ENCODE measurements at places on chromosomes 12 and 14.
A peak's percentile ranks its signal among the peaks of the same experiment; 100 is the strongest.

- no peak for DNase-seq
Observed at GRCh38 chr12:124774462-124775167, 89.0 kb downstream of the SCARB1 start.

DNA sequence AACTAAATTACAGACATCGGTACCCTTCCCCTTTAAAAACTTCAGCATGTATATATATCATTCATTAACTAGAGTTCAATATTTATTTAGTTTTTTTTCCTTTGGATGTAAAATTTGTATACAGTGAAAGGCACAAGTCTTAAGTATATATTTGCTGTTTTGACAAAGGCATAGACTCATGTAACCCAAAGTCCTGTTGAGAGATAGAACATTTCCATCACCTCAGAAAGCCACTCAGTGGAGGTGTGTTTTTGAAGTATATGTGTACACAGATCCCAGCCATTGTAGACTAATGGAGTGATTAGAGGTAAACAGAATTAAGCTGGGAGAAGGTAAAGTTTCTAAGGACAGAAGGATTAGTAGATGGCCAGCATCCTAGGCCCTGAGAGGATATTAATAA, 15.4 kb downstream of the RDH12 start:
- DNase-seq = no peak

DNA sequence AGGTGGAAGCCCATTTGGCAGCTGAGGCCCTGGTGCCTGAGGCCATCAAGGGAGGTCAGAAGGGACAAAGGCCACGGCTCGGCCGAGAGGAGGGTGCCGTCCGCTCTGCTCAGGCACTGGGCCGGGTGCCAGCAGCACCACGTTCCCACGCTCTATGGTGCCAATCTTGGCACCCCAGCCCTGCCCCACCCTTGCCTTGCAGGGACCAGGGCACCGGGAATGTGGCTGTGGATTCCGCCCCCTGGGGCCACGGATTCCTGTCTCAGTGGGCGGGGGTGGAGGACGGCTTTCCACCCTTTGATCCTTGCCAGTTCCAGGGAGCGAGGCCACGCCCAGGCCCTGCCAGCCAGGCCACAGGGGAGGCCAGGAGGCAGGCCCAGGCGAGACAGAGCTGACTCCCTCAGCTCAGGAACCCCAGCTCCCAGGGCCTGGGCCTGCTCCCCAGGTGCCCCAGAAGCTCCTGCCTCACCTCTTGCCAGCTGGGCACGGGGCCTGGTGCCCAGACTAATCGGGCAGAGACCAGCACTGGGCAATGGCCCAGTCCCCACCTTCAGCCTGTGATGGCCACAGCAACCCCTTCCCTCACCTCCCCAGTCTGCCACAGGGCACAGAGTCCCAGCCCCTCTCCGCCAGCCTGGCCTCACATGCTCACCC, 26.4 kb upstream of the GPR132 start:
- no peak for DNase-seq

GRCh38 chr14:56224691-56225681, 106.8 kb downstream of the PELI2 start:
- no peak for DNase-seq

DNA sequence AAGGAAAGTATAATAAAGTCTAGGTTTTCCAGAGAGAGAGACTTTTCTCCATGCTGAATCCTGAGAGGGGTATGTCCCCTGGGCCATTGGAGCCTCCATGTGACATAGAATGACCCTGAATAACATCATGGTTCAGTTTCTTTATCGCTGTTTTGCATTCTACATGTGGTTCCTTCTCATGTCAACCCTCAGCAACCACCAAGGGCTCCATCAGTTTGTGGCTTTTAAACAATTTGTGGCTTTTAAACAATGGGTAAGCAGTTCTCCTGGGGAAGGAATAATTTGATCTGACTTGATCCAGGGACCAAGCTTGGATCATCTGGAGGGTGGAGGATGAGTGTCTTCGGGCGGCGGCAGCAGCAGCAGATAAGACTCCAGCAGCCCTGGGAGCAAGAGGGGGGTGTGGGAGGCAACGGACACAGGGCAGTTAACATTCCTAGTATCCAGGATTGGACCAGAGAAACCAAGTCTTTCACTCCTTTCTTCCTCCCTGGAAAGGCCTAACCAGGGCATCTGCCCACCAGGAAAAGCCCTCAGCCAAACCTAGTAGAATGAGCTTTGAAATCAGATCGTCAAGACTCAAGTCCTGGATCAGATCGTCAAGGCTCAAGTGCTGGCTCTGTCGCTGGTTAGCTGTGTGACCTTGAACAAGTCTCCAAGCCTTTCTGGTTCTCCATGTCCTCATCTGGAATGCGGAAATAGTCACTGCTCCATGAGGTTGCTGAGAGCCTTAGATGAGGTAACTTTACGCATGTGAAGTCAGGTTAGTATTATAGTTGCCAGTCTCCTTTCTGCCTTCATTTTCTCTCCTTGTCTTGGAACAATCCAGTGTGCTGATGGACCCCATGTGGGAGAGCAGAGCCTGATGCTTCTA, 27.8 kb upstream of the FAM222A start:
- DNase-seq = no peak

DNA sequence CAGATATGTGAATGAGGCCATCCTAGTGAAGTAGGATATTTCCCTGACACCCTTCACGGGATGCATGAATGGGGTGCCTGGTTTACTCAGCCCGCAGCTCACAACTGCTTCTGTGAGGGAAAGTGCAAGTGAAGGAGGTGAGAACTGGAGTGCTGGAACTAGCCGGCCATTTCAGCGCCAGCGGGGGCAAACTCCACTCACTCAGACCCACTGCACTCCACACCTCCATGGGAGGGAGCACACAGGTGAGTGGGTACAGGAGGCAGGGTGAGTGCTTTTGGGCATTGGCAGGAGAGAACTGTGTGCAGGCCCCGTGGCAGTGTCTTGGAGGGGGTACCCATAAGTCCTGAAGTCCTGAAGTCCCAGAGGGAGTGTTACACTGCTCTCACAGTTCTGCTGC, 1008.4 kb downstream of the SLC6A15 start:
- DNase-seq = no peak

GRCh38 chr12:111607239-111607638, 8.1 kb upstream of the ATXN2 start:
- DNase-seq = no peak

DNA sequence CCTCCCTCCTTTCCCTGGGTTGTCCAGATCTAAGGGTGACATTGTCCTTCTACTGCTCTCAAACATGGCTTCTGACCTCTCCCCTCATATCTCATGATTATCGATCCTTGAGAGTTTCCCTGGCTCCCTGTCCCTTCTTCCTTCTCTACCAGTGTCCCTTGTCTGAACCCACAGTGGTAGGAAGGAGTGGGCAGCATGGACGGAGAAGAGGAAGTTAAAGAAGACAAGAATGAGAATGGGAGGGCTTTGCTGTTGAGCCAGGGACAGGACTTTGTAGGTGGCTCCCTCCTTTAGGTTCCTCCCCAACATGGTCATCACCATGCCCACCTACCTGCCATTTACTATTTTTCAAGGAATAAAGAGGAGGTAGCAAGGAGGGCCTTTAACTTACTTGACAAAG, 166.7 kb downstream of the TMEM117 start:
- DNase-seq = no peak

DNA sequence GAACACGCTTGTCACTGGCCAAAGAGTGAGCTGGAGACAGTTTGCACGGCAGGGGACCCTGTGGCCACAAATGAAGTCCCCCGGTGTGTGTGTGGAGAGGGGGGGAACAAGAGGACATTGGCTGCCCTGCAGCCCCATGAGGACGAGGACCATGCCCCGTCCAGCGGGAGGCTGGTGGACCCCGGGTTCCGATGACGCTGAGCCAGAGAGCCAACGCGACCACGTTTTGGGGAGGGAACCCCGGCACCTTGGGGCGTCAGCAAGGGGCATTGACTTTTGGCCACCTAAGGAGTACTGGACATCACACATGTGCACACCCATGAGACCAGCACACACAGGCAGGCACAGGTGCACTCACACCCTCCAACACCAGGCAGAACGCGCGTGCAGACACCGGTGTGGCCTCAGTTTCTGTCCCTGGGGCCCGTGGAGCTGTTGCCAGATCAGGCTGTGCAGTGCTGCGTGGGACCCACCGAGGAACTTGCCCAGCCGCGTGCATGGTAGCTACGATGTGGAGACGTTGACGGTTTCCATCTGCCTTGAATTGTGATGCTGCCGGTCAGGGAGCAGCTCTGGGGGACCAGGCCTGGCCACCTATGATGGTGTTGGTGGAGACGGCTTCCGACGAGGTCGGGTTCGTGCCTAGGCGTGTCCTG, 26.5 kb downstream of the NOC4L start:
- DNase-seq = no peak

- peak; percentile 39 for DNase-seq
Observed at GRCh38 chr14:91144425-91145145, 30.7 kb downstream of the DGLUCY start.
